ENCODE measurements at places on chromosomes 16 and 17.

DNA sequence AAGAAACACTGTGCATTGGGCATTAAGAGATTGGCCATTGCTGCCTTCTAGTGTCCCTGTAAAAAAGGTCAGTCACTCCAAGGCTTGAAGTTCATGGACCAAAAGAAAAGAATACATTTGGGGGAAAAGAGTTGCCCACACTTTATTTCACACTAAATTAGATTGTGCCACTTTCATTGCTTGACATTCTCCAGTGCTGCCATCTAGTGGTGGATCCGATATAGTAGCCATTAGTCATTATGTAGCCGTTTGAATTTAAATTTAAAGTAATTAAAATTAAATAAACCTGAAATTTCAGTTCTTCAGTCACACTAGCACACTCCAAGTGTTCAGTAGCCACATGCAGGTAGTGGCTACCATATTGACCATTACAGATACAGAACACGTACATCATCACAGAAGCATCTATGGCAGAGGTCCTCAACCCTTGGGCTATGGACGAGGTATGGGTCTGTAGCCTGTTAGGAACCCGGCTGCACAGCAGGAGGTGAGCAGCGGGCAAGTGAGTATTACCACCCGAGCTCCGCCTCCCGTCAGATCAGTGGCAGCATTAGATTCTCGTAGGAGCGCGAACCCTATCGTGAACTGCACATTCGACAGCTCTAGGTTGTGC lies 21.9 kb upstream of the CDH5 start:
- DNase-seq: no peak

DNA sequence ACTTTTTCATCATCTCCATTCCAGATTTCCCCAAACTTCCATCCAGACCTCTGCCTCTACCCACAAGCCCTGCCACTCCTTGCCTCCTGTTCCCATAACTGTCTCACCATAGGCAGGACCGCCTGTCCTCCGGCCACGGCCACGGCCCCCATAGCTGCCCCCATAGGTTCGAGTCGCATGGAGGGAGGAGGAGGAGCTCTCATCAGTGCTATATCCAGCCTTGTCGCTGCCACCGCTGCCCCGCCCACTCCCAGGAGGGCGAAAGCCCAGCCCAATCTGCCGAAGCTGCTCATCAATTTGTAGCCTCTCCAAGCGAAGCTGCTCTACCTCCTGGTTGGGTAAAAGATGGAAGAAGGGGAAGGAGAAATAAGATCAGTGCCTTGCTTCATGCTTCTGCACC lies 3.4 kb upstream of the SOX15 start:
- no peak for DNase-seq

GRCh38 chr16:87559945-87560344 lies 42.4 kb upstream of the JPH3 start:
- no peak for DNase-seq

GRCh38 chr16:24801761-24802302 lies 43.9 kb upstream of the SLC5A11 start:
- DNase-seq: no peak

DNA sequence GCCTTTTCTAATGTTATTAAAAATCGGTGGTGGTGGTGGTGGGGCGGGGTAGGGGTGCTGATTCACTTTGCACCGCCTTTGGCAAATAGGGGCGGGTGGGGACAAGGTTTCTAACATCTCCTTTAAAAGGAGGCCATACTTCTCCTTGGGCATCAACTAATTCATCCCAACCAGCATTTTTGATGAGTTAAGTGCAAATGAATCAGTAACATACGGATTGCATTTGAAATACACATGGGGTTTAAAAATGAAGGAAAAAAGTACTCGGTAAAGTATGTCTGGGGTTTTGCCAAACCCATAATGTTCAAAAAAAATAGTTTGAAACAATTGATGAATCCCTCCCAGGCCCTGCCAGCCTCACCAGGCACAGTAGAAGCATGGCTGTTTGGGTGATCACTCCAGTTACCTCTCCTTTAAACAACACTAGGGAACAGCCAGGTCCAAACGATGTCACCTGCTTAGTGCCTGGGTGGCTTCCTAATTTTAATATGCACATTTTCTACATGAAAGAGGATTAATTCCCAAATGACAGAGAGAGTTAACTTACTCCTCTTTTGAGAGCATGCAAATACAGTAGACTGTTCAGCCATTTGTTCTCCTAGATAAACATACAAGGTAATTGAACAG lies 107.2 kb downstream of the ANKFN1 start:
- no peak for DNase-seq

GRCh38 chr16:3771513-3771912 lies 54.2 kb upstream of the TRAP1 start:
- DNase-seq: no peak

GRCh38 chr16:46691726-46692125 lies 2.3 kb downstream of the ORC6 start:
- DNase-seq: no peak

DNA sequence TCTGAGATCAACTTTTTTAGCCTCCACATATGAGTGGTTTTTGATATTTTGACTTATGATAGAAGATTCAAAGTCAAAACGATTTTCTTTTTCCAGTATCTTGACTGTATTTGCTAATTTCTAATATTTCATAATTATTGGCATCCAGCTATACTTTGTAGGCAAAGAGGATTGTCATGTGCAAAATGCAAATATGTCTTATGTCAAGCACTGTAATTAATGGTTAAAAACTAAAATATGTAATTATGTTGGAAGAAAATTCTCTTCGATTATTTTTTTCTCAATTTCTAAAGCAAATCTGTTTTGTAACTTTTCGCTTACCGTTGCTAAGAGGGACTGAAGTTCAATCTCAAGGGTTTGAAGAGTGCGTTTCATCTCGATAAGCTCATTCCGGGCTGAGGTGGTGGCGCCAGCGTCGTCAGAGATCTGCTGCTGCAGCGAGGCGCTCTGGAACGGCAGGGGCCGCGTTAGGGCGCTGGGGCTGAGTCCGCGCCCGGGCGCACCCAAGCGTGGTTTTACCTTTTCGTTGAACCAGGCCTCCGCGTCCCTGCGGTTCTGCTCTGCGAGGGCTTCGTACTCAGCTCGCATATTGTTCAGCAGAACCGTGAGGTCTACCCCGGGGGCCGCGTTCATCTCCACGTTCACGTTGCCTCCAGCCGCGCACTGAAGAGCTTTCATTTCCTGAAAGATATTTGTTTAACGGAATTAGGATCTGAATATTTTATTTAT lies 3.0 kb downstream of the KRT27 start:
- DNase-seq: no peak

- DNase-seq: no peak
Measured at GRCh38 chr17:83012868-83013778, 66.3 kb upstream of the METRNL start.

DNA sequence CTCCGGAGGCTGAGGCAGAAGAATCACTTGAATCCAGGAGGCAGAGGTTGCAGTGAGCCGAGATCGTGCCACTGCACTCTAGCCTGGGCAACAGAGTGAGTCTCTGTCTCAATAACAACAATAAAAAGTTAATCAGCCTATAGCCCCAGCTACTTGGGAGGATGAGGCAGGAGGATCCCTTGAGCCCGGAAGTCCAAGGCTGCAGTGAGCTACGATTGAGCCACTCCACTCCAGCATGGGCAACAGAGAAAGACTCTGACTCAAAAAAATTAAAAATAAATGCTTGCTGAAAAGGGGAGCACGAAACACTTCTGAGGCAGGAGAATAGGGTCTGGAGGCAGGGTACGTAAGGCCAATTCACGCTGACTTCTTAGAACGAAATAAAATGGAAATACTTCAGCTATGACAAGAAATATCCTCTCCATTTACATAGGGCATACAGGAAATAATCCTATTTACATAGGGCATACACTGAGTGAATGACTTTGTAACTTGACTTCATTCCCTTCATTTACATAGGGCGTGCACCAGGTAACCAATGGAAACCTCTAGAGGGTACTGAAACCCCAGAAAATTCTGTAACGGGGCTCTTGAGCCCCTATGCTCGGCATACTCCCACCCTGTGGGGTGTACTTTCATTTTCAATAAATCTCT lies 3.2 kb upstream of the PRPSAP1 start:
- DNase-seq: no peak

GRCh38 chr16:56478281-56479049 lies 27.1 kb downstream of the OGFOD1 start:
- no peak for DNase-seq

DNA sequence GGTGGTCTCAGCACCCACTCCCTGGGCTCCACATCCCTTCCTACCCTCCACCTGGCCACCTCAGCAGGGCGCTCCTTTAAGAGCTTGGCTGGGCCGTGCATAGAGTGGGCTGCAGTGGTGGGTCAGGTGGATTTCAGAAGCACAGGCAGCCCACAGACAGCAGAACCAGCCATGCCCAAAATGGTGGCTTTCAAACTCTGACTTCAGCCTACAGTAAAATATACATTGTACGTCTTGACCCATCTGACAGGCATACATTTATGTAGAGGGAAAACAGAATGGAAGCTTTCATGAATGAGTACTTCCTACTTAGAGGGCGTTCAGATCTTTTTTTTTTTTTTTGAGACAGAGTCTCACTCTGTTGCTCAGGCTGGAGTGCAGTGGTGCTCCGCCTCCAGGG lies 26.0 kb upstream of the LASP1NB start:
- DNase-seq: no peak

DNA sequence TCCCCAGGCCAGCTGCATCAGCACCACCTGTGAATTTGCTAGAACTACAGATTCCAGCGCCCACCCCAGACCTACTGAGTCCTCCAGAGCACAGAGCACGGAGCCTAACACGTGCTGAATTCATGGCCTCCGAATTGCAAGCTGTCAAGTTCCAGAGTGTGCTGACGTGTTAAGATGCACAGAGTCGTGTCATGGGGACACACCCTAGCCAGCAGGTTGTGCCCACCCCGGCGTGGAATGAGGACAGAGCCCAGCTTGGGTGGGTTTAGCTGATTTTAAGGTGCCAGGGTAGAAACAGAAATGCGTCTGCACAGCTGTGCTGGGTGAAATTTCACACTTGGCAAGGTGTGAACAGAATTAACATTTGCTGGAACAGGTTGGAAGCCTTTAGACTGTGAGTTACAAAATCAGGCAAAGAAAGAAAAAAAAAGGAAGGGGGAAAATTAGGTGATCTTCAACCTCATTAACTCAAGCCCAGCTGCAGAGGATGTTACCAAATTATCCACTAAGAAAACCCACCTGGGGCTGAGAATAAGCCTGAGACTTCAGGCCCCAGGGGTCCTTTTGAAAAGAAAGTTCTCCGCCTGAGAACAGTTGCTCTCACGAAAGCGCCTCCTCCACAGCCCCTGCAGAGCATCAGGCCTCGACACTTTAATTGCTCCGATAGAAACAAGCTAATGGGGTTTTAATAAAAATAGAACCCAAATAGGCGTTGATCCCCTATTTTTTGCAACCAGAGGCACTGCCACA lies 27.1 kb downstream of the GINS3 start:
- no peak for DNase-seq

- DNase-seq: no peak
Measured at GRCh38 chr17:82382933-82383255, 11.3 kb downstream of the UTS2R start.

GRCh38 chr16:4489030-4489429 lies 12.8 kb downstream of the HMOX2 start:
- no peak for DNase-seq

GRCh38 chr17:1882836-1883235 lies 53.0 kb downstream of the RPA1 start:
- peak; percentile 22 for DNase-seq

GRCh38 chr16:66824006-66824405 lies 6.8 kb downstream of the NAE1 start:
- no peak for DNase-seq

- DNase-seq: no peak
Measured at GRCh38 chr16:29674188-29674587, 4.8 kb upstream of the QPRT start.

GRCh38 chr16:81543571-81543970 lies 99.0 kb downstream of the CMIP start:
- no peak for DNase-seq

GRCh38 chr16:51540259-51540658 lies 389.2 kb upstream of the SALL1 start:
- DNase-seq: no peak

- DNase-seq: no peak
Measured at GRCh38 chr17:75779987-75780889, 4.4 kb upstream of the UNK start.

DNA sequence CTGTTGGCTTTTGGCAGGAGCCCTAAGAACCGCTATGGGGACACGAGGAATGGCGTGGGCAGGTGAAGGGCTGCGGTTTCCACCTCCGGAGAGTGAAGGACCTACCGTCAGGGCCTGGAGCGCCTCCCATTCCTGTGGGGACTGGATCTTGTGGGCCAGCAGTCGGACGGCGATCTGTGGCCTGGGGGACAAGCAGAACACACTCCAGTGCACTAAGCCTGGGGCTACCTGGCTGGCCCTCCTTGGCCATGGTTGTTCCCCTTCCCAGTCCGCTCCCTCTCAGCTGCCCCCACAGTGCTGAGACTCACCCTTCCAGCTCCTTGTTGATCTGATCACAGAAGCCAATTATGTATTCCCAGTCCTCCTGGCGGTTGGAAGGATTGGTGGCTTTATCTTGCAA lies 15.0 kb downstream of the GGA3 start:
- no peak for DNase-seq

DNA sequence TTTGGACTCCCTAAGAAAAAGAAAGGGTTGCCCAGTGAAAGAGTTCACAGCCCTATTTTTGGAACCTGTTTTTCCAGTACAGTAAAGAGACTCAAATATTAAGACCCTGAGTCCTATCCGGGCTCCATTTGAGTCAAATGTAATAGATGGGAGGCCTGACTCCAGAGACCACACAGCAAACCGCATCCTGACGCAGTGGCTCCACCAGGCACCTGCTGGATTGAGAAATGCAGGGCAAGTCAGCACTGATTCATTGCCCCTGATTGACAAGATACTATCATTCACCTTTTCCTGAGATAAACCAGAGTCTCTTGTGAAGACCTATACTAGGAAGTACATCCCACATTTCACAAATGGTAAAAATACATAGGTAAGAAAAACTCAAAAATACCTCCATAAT lies 715.7 kb upstream of the SOX9 start:
- DNase-seq: no peak

DNA sequence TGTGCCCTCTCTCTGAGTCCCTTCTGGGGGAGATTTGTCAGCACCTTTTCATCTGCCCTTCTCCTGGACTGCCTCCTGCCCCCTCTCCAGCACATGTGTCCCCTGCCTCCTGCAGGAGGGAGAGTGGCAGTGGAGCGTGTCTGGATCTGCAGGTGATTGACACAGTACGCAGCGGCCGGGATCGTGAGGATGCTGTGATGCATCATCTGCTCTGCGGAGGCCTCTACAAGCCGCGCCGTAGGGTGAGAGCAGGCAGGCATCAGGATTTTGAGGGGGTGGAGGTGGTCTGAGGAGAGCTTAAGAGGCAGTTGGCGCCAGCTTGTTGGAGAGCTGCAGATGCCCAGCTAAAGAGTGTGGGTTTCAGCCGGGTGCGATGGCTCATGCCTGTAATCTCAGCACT lies 10.9 kb downstream of the SLC9A5 start:
- no peak for DNase-seq

- no peak for DNase-seq
Measured at GRCh38 chr16:69929480-69929879, 21.7 kb upstream of the CLEC18A start.

- DNase-seq: no peak
Measured at GRCh38 chr17:37327341-37328090, 48.3 kb upstream of the C17orf78 start.

GRCh38 chr16:85193115-85193493 lies 80.8 kb upstream of the CIBAR2 start:
- no peak for DNase-seq
